ENCODE measurements at places on chromosomes 3 and 15.

GRCh38 chr3:124799676-124800075 is 69.4 kb downstream of the UMPS start:
- no peak for DNase-seq

DNA sequence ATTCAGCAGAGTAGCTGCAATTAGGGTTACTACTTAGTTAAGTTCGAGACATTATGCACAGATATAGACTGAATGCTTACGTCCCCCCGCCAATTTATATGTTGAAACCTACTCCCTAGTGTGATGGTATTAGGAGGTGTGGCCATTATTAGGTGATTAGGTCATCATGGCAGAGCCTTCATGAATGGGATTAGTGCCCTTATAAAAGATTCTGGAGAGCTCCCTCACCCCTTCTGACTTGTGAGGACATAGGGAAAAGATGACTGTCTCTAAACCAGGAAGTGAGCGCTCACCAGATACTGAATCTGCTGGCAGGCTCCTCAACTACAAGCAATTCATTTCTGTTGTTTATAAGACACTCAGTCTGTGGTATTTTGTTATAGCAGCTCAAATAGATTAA is 25.6 kb upstream of the TEX9 start:
- DNase-seq: no peak

DNA sequence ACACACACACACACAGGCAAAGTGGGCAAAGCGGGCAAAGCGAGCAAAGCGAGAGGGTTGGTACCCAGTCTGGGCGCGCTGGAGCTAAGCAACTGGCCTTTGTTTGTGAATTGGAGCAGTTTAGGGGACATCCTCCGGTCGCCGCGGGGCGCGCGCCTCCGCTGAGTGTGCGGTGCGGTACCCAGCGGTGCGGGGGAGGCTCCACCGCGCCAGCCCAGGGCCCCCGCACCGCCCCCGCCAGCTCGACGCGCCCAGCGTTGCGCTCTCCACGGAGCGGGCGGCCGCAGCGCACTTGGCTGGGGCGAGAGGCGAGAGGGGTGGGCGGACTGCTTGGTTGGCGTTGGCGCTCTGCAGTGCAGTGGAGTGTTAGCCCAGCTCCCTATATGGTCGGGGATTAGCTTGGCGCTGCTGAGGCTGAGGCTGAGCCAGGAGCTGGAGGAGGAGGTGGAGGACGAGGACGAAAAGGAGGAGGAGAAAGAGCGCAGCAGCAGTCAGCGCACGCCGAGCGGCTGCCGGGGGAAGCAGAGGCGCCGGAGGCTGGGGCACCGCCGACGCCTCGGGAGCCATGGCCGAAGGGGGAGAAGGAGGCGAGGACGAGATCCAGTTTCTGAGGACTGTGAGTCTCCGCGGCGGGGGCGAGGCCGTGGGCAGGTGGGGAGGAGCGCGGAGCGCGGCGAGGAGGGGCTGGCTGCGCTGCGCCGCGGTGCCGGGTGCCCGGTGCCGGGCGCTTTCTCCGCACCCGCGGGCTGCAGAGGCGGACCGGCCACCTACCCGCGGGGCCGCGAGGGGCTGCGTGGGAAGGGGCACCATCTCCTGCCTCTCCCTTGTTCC is at the start of gene RYR3:
TSS of gene RYR3 (plus strand) at position 487 of the 831 bp plus-strand sequence. CDS start at position 566, 79 bp downstream.
- no peak for DNase-seq

DNA sequence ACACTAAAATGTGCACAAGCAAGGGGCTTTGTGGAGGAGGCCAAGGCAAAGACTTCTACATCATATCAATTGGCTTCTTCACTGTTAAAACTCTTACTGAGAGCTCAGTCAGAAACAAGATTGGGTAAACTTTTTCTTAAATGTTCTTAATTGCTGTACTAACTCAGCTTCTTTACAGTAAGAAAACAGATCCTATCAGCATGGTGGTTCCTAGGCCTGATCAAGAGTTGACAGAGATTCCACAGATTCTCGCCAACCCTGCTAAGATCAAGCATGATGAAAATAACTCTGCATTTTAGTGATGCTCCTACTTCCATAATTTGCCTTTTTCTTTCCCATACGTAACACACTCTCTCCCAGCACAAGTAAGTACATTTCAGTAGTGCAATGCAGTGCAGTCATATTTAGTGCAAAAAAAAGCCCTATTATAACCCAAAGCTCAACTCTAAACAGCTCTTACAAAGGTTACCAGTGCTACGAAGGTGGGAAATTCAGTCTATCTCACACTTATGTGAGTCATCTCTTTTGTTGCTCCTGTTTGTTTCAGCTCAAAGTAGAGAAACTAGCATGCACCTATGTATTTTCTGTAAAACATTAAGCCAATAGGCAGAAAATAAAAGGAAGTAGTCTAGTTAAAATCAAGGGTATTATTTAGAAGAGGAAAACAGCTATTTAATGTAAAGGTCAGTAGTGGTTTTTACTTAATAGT is 29.9 kb downstream of the TIGIT start:
- no peak for DNase-seq

DNA sequence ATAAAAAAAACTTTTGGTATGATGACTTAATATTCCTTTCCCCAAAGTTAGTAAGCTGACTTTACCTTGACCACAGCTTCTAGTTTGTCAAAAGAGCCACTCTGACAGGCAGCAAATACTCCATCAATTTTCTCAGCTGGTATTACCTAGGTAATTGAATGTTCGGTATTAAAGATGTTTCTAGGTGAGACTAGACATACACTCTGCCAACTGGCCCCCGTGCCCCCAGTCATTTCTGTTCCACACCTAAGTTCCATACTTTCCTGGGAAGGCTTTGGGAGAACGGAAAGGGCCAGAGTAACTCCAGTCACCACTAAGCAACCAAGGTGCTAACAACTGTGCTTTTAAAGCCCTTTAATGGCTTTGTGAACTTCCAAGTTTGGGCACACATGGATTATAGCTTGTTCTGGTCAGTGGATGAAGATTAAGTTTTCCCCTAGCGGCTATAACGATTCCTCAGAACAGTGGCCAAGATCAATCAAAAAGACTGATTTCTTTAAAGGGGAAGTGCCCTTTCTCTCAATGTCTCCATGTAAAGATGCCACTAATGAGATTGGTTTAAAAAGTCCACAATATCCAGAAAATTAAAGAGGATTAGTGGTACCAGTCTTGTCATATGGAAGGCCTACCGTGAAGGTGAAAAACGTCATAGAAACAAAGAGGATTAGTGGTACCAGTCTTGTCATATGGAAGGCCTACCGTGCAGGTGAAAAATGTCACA is 7.0 kb downstream of the EIF4A2 start:
- DNase-seq: peak; percentile 35

DNA sequence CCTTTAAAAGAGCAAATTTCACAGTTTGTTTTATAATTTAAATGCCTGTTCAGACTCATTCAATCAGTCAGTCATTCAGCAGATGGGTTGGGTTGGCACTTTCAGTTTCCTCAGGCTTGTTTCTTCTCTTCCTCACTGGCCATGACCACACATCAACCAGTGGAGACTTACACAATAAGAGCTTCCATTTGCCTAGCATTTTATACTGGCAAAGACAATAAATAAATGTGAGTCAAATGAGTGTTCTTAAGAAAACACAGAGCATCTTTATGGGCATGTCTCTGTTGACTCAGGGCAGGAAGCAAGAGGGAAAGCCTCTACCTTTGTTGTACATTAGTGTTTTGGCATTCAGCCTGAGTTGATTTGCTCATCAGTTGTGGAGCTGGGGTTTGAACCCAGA is 122.6 kb downstream of the EPHB1 start:
- DNase-seq: no peak

DNA sequence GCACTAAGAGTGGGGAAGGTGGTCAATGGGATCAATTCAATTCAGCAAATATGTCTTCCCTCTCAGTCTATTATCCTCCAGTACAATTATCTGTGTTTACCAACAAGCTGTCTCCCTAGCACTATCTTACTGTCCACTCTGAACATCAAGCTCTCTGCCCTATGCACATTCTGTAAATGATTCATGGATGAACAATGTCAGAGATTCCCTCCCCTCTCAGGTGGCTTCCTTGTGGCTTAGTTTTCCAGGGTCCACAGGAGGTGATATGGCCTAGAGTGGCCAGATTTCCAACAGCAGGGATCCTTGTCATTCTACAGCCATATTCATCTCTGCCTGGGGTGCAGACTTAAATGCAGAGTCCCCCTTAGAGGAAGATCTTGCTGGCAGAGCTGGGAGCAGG is 225.1 kb downstream of the UACA start:
- no peak for DNase-seq

- no peak for DNase-seq
Measured at GRCh38 chr15:82040862-82041261, 5.0 kb downstream of the MEX3B start.

- peak; percentile 53 for DNase-seq
Measured at GRCh38 chr15:32861761-32862160, 144.0 kb downstream of the GREM1 start.

DNA sequence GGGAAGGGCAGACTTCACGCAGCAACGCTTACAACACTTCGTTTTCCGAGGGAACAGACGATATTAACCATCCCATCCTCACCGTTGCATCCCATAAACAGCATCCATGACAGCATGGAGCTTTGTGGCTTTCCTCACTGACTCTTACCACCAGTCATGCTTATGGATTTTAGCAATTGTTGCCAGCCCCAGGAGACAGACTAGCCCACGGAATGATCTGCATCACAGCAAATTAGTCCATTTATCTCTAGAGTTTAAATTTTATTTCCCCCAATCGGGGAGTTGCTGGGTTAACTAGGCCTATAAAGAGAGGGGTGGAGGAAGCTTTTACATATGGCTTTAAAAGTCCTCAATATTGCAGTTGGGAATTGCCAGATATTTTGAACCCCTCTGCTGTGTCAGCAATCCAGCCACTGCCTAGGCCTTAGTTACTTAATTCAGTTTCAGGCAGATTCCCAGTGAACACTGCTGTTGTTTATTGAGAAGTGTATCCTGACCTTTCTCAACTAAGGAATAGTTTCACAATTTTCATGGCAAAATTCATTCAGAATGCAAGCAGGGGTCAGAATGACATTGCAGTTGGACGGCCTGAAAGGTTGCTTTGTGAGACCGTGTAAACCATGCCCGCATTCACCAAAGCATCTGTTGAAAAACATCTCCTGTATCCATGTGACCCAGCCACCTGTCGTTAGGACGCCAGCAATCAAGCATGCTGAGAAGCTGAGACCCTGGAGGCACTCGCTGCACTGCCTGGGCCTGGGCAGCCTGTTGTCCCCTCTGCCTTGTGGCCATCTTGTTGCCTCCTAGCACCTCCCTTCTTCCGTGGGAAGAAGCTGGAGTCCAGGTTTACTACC is 397.4 kb upstream of the TPM1 start:
- DNase-seq: no peak

GRCh38 chr3:43998836-43999727 is 242.6 kb upstream of the TOPAZ1 start:
- DNase-seq: peak; percentile 74

DNA sequence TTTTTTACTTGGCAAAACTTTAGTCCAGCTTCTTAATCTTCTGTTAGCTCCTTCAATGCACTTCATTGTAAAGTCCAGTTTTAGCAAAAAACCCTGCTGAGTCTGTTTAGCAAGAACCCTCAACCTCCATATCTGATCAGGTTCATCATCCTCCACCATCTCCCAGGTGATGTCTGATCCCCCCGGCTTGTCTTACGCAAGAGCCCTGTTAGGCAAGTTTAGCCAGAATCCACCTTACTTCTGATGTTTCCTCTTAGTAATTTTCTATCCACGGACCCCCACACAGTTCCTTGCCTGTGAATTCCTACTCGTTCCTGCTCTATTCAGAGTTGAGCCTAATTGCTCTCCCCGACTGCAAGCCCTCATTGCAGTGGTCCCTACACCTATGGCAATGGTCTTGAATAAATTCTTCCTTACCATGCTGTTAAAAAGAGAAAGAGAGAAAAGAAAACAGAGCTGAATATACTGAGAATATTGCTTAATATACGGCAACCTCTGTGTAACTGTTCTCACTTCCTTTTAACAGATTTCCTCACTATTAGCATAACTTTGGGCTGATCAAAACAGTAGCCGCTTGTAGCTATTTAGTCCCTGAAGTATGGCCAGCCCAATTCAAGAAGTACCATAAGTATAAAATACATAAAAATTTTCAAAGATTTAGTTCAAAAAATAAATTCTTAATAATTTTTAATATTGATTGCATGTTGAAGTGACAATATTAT is 78.7 kb upstream of the MME start:
- no peak for DNase-seq

DNA sequence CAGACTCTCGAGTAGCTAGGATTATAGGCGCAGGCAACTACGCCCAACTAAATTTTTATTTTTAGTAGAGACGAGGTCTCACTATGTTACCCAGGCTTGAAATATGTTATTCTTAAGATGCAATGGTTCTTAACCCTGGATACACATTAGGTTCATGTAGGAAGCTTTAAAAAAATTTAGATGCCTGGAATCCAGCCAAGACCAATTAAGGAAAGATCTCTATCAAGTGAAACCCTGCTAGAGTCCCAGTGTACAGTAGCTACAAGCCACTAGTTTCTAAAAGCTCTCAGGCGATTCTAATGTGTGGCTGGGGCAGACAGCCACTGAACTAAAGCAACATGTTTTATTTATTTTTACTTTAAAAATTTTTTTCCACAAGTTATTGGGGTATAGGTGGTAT is 33.2 kb downstream of the TRIM69 start:
- no peak for DNase-seq

DNA sequence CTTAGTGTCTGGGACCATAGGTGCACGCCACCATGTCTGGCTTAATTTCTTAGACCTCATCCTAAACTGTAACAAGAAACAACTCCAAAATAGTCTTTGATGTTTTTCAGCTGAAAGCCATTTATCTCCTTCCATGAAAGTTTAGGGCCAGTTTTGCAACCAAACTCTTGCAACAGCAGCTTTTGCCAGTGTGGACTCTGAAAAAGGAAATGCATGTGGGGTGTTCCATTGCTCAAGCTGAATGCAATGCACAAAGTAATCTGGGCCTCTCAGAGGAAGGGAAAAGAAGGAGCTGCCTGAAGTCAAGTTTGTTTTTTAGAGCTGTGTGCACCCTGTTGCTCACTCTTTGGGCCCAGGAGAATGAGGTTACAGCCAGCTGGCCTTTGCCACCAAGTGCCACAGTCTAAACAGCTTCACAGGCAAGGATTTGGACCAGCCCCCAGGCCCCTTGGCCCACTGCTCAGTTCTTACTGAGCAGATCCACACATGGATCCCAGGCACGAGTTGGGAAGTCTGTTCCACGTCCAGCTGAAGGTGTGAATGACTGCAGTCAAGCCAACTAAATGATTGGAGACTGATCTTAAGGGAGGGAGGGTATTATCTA is 212.3 kb upstream of the LRRFIP2 start:
- DNase-seq: no peak

DNA sequence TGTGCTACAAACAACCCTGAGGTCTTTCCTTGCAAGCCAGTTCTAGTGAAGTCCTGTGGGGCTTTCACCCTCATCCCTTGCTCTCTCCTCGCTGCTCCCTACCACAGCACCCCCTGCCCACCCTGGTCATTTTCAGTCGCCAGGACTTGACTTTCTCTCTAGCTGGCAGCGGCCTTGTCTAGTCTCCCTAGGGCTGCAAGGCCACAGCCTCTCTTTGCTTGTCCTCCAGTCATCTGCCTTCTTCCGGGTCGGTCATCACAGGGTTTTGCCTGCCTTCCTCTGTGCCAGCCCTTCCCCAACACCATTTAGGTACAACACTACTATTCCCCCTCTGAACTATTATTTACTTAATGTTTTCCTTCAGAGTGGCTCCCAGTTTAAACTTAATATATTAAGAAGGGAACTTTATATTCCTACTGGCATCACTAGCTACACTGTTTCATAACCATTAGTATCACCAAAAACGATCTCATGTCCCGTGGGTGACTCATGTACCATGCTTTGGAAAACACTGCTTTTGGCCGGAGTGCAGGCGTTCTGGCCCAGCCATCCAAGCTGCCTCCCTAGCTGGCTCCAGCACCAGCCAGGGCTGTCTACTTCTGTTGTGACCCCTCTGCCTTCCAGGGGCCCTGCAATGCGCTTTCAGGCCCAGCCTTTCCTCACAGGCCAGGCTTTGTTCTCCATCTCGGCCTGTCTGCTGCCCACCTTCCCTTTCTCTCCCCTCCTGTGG is 21.4 kb downstream of the FAH start:
- peak; percentile 72 for DNase-seq

Measured in fibroblast of the conjunctiva (primary cell).